ENCODE measurements at places on chromosomes 5 and 9.

- DNase-seq: no peak
Observed at GRCh38 chr9:94490465-94490864, 64.4 kb upstream of the PCAT7 start.

- no peak for DNase-seq
Observed at GRCh38 chr5:168109441-168109840, 182.0 kb upstream of the WWC1 start.

GRCh38 chr9:72955126-72955455 is 2.2 kb upstream of the ALDH1A1 start:
- DNase-seq: no peak

- no peak for DNase-seq
Observed at GRCh38 chr5:33363537-33363936, 77.2 kb upstream of the TARS1 start.

- DNase-seq: peak; percentile 49
Observed at GRCh38 chr5:126363658-126364057, 59.6 kb upstream of the GRAMD2B start.

- no peak for DNase-seq
Observed at GRCh38 chr9:89077519-89077918, 86.3 kb downstream of the S1PR3 start.

GRCh38 chr9:125521462-125522327 is 185.3 kb downstream of the MAPKAP1 start:
- peak; percentile 95 for DNase-seq

GRCh38 chr5:6886866-6887265 is 173.6 kb downstream of the TENT4A start:
- no peak for DNase-seq

GRCh38 chr5:96338624-96339415 is 94.2 kb downstream of the PCSK1 start:
- peak; percentile 86 for DNase-seq

DNA sequence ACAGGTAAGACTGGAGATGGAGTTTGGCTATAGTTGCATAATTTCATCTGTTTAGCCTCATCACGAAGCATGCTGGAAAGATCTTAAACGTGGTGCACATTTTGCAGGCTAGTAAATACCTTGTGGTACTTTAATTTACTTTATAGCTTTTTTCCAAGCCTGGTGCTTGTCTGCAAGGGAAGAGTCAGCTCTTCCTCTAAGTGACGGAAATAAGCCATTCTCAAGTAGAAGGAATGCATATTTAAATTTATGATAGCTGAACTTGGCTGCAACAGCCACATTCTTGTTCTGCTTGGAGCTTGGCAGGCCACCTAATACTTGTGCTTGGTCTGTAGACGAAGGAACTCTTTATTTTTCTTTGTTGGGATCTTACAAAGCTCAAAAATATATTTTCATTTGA is 188.0 kb upstream of the PIK3R1 start:
- no peak for DNase-seq

DNA sequence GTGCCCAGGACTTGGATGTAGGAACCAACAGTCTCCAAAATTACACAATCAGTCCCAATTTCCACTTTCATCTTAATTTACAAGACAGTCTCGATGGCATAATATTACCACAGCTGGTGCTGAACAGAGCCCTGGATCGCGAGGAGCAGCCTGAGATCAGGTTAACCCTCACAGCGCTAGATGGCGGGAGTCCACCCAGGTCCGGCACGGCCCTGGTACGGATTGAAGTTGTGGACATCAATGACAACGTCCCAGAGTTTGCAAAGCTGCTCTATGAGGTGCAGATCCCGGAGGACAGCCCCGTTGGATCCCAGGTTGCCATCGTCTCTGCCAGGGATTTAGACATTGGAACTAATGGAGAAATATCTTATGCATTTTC is 837 bp downstream of the PCDHB2 start:
- no peak for DNase-seq

DNA sequence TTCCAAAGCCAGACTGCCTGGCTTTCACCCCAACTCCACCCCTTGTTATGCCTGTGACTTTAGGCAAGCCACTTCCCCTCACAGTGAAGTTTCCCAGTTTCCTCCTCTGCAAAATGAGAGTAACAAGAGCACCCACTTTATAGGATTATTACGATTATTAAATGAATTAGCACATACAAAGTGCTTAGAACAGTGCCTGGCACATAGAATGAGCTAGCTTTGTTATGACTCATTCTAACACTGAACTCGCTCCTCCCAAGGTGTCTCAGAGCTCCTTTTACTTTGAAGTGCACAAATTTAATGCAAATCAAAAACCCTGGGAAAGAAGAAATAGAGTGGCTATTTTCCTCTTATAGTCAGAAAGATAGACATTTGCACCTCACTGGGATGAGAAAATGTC is 34.3 kb downstream of the DNAH5 start:
- DNase-seq: no peak

DNA sequence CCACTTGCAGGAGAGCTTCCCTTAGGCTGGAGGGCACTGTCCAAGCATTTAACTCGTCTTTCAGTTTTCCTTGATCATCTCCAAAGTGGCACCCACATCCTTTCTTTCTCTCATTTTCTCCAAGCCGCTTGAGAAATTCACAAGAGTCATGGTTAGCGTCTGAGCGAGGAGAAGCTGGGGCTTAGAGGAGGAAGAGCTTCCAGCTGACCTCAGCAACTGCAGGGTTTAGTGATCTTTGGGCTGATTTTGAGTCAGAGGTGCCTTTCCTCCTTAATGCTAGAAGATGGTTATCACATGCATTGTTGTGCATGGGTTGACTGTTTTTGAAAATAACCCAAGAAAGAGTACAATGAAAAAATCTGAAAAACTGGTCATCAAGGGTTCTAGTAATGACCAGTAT is 134.7 kb downstream of the GADD45G start:
- DNase-seq: no peak

GRCh38 chr5:1893754-1894153 is 11.0 kb upstream of the IRX4 start:
- no peak for DNase-seq
